ENCODE measurements at places on chromosomes 16 and 17. TPM values are rescaled to one million over a fixed set of nuclear protein-coding genes. Genes with fewer than 3 reads are reported as not detected.

DNA sequence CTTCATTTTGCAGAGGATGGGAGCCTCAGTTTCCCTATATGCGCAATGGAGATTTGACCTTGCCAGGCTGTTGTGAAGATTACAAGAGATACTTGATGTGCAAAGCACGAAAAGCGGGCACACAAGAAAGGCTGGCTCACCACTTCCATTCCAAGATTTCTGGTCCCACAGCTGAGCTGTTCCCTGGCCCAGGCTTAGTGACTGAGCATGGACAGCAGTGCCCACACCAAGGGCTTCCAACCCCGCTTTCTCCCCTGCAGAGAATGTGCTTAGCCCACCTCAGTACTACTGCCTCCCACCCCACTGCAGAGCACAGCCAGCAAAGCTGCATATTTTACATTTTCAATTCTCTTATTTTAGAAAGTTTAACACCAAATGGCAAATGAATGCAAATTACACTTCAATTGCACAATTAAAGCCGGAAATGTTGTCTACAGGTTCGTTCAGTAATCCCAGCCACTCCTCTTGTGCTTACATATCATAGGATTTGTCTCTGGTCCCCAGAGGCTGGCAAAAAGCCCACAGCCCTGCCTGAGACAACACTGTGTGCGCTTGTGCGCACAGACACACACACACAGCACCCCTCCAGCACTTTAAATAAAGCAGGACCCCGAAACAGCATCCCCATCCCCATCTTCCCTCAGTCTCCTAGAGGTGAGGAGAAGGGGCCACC, 51.8 kb downstream of the VAC14 start:
- H3K27ac ChIP-seq = no peak overlapping the region
- peaks cover 59% of the 10 kb centered on the region for H3K4me1 ChIP-seq
- H3K27me3 ChIP-seq = no peaks in the 10 kb centered on the region
- H3K4me3 ChIP-seq = no peak overlapping the region
- no peak for DNase-seq

Gene MILR1
- 3.1 TPM for total RNA-seq

DNA sequence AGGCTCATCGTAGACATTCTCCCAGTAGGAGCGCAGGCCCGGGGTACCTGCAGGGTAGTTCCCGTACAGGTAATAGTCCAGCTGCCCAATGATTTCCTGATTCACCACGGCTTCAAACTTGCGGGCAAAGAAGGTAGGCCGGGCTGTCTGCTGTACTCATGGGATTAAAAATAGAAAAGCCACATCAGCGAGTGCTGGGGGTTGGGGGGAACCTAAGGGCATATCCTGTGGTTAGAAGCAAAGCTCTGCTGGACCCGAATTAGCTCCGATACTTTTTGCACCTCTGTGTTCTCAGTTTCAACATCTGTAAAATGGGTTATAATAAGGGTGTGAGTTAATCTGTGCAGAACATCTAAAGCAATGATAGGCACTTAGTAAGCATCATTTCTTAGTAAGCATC, 336.2 kb downstream of the XYLT1 start:
- H3K27me3 ChIP-seq = no peaks in the 10 kb centered on the region
- H3K4me1 ChIP-seq = no peaks in the 10 kb centered on the region
- no peak for DNase-seq
- no peaks in the 10 kb centered on the region for H3K36me3 ChIP-seq

GRCh38 chr16:79821911-79822310, 221.4 kb upstream of the MAF start:
- no peak overlapping the region for H3K27ac ChIP-seq
- no peaks in the 10 kb centered on the region for H3K36me3 ChIP-seq
- no peaks in the 10 kb centered on the region for H3K27me3 ChIP-seq
- DNase-seq = no peak
- no peaks in the 10 kb centered on the region for H3K4me1 ChIP-seq
- H3K4me3 ChIP-seq = no peak overlapping the region

DNA sequence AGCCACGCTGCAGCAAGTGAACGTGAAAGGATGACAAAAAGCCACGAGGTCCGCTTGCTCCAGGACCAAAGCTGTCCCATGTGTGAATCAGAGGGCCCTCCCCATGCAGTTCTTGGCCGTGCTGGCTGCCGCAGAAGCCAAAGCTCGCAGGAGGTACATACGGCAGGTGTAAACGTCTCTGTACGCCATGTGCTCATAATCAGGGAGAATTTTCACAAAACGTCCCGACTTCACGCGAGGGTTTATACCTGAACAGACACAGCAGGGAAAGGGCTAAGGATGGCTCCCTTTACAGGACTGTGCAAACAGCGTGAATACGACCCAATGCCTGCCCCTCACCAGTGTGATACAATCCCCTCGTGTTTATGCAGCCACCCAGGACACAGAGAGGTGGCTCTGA, 25.3 kb downstream of the FBXO31 start:
- H3K27ac ChIP-seq = no peak overlapping the region
- H3K27me3 ChIP-seq = no peaks in the 10 kb centered on the region
- H3K4me1 ChIP-seq = no peaks in the 10 kb centered on the region
- no peak overlapping the region for H3K4me3 ChIP-seq

DNA sequence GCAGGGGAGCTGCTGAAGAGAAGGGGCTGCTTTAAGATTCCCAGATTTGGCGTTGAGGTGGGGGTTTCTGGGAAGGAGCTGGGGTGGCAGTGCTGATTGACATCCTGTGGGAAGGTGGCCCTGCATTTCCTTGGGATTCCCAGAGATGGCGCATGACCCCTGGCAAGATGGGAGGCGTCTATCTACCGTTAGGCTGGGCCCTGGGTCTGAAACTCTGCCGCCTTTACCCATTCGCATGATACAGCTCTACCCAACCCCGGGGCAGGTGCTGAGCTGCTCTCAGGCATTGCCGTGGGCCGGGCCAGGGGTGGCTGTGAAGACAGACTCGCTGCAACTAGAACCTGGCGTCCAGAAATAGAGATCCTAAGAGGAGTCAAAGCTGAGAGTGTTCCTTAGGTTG, 9.9 kb upstream of the MVD start:
- DNase-seq = no peak
- no peak overlapping the region for H3K27ac ChIP-seq
- no peaks in the 10 kb centered on the region for H3K36me3 ChIP-seq
- H3K27me3 ChIP-seq = no peaks in the 10 kb centered on the region
- H3K4me3 ChIP-seq = no peak overlapping the region

Gene NSF
- total RNA-seq = 31.5 TPM

- no peak for DNase-seq
- H3K27me3 ChIP-seq = no peaks in the 10 kb centered on the region
- H3K27ac ChIP-seq = no peak overlapping the region
- H3K4me3 ChIP-seq = no peak overlapping the region
- no peaks in the 10 kb centered on the region for H3K36me3 ChIP-seq
Observed at GRCh38 chr16:23945243-23945642, 109.5 kb downstream of the PRKCB start.

Gene KRTAP17-1
- total RNA-seq = not detected

DNA sequence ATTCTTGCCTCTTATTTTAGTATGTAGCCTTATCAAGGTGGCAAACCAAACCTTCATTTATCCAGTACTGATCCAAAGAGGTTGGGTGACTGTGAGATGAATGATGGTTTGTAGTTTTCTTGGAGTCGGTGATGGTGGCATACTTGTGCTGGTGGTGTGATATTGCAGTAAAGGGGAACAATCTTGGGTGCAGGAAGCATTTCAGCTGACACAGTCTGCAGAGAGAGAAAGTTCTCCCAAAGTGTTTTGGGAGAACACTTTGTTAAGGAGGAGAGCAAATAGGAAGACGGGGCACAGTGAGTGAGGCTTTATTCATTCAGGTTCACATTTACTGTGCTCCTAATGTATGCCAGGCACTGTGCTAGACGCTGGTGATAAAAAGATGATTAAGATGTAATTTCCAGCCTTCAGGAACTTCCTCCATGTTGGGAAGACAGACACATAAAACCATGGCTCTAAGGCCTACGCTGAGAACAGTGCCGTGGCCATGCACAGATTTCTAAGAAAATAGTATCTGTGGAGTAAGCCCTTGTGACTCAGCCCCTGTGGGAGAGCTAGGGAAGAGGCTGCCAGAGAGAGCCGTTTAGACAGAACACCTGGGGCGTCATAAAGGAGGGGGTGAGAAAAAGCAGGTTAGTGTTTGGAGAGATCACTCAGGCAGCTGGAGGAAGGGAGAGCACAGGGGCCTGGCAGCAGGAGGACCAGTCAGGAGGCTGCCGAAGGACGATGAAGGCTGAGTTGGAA, 13.8 kb downstream of the HEATR3 start:
- H3K27ac ChIP-seq = no peak overlapping the region
- no peaks in the 10 kb centered on the region for H3K4me1 ChIP-seq
- H3K4me3 ChIP-seq = no peak overlapping the region
- H3K36me3 ChIP-seq = no peaks in the 10 kb centered on the region
- DNase-seq = no peak

Gene EPX
- total RNA-seq = not detected

GRCh38 chr16:17104654-17105053, 366.1 kb downstream of the XYLT1 start:
- H3K4me3 ChIP-seq = no peak overlapping the region
- H3K27ac ChIP-seq = no peak overlapping the region
- H3K27me3 ChIP-seq = no peaks in the 10 kb centered on the region
- H3K36me3 ChIP-seq = no peaks in the 10 kb centered on the region
- no peak for DNase-seq
- H3K4me1 ChIP-seq = no peaks in the 10 kb centered on the region

Measured in testis (tissue), 5 donors.